Occipital lobe (tissue), 3 donors: ENCODE measurements at places on chromosomes 7 and 10.

GRCh38 chr7:71343039-71343438 is 211.1 kb downstream of the GALNT17 start:
- DNase-seq, result no peak

DNA sequence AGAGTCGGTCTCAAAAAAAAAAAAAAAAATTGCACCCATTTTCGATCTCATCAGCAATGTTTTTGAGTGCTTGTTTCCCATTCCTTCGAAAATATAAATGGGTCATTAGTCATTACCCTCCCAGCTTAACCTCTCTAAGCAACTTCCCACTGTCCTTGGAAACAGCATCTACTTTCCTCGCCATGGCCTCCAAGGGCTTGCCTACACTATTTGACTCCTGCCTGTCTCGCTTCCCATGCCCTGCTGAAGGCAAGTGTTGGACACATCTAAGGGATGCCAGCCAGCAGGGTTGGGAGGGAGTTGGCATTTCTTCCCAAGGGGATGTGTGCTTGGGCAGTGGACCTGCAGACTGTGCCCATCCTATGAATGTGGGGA is 12.7 kb upstream of the RHBDD2 start:
- DNase-seq, result no peak

DNA sequence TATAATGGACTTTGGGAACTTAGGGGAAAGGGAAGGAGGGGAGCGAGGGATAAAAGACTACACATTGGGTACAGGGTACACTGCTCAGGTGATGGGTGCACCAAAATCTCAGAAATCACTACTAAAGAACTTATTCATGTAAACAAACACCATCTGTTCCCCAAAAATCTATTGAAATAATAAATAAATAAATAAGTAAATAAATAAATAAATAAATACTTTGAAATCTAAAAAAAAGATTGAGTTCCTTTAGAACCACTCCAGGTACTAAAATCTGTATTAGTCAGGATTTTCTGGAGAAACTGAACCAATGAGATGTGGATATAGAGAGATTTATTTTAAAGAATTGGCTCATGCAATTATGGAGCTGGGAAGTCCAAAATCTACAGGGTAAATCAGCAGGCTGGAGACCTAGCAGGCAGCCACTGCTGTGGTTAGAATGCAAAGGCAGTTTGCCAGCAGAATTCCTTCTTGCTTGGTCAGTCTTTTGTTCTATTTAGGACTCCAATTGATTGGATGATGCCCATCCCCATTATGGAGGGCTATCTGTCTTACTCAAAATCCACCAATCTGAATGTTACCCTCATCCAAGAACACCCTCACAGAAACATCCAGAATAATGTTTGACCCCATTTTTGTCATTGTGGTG is 8.9 kb downstream of the IGFBP1 start:
- no peak for DNase-seq

DNA sequence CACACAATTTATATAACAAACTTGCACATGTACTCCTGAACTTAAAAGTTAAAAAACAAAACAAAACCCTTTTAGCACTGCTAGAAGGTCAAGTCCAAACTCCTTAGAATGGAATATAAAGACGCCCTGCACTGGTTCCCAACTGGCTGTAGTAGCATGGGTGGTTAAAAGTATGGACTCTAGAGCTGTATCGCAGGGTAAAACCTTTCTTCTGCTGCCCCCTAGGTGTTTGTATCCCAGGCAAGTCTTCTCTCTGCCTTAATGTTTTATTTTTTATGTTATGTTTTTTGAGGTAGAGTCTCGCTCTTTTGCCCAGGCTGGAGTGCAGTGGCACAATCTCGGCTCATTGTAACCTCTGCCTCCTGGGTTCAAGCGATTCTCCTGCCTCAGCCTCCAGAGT is 35.2 kb downstream of the LSMEM1 start:
- DNase-seq, result no peak

- no peak for DNase-seq
Observed at GRCh38 chr7:69510114-69510513, 88.2 kb upstream of the AUTS2 start.

GRCh38 chr10:45640941-45641340 is 31.6 kb downstream of the ZFAND4 start:
- no peak for DNase-seq

GRCh38 chr10:74293686-74294371 is 142.8 kb downstream of the ADK start:
- no peak for DNase-seq
